ENCODE measurements at places on chromosomes 4 and X.

DNA sequence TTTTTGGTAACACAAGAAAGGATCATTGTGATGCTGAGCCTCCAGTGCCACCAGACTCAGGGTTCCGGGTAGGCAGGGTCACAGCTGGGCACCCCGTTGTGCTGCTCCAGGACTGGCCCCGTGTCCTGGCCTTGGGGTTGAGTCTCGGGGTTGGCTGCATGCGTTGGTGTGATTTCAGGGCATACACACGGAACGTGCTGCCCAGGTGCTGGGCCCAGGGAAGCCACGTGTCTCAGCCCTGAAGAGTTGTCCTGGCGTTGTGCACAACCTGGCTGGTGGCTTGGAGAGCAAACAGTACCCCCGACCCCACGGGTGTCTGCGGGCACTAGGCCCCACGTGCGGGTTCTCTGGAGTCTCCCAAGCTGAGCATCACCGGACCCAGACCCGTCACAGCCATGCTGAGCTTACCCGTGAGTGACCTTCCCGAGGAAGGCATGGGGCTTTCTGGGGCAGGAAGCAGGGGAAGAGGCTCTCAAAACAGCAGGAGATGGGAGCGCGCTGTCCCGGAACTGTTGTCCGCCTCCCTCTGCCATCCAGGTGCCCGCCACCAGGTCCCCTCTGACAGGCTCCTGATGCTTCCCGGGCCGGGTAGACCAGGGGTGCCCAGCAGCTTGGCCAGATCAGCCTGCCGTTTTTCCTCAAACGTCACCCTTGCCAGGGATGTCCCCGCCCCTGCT is 66.1 kb upstream of the ENPP6 start:
- DNase-seq = no peak

DNA sequence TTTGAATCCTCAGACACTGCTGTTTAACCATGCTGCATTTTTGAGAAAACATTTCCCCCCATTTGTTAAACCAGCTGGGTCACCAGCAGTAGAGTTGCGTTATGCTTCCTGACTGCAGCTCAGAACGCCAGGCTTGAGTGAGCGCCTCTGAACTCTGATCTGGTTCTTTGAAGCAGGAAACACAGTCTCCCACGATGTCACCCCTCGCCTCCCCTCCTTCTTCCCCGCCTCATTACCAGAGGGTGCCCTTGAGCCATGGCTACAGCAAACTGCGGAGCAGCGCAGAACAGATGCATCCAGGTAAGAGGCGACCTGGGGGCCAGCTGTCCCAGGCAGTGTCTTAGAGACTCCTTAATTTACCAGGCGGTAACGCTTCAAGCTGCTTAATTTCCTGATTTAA is 78.4 kb downstream of the REPS2 start:
- no peak for DNase-seq

GRCh38 chr4:25908491-25908901 is 5.5 kb upstream of the SMIM20 start:
- no peak for DNase-seq

DNA sequence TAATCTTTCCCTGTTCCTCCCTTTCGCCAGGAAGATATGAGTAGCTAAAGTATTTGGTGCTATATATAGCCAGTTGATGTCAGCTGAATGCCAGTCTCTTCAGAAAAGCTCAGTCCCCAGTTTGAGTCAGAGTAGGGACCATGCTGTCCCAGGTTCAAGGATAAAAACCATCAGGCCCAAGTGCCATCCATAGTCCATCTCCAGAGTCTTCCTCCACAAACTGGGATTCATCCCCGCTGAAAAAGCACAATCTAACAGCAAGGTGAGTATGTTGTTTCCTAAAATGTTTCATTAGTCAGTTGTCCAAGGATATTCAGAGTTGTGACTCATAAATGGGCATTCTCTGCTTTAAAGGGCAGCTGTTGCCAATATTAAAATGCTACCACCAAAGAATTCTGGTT is at the start of gene MYOZ2:
TSS of gene MYOZ2 (plus strand) at position 112 of the 401 bp plus-strand sequence. CDS start 694 bp downstream, outside the sequence.
- no peak for DNase-seq

DNA sequence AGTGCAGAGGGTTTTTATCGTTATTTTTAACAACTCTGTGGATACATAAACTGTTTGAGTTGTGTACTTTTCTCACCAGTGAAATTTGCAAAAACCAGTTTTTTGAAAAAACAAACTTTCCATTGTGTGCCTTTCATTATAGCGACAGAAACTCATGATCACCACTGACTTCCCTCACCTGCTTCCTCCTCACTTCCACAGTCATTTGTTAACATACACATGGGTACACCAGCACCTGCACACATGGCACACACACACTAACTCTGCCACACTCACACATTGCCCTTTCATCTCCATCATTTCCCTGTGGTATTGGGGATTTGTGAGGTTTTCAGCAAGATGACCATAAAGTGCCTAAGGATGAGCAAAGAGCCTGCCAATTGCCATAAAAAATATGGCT is 20.6 kb downstream of the CLDN22 start:
- no peak for DNase-seq

GRCh38 chr4:142264961-142265360 is 581.1 kb downstream of the INPP4B start:
- DNase-seq = no peak

DNA sequence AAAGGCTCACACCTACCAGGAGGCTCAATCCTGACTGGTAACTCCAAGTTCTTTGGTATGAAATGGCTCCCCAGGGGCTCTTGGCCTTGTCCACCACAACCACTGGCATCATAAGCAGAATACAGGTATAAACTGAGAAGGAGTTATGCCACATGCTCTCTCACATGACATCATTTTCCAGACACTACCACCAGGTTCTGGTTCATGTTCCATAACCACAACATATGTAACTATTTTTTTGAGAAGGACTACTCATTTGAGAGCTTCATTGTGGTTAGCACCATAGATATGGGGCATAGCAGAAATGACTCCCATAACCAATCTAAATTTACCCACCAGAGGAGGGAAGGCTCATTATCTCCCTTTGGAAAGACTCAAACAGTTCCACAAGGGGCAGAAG is 19.6 kb downstream of the PRDM5 start:
- no peak for DNase-seq

Data from CD4-positive, alpha-beta T cell treated with Interleukin-17A for 4 hours (primary cell).